ENCODE measurements at places on chromosomes 4 and X.

DNA sequence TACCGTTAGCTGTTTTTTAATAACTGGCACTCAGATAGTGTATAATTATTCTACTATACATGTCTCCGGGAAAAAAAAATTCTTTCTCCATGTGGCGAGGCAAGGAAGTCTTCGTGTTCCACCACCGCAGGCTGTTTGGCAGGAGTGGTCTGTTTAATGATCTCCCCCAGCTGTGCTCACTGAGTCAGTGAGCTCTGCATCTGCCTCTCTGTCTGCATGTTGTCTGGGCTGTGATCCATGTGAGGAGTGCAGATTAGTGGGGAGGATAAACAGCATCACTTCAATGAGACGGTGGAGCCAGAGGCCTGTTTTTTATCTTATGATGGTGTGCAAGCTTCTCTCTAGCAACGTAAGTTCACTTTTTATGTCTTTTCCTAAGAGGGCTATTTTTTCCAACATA, 69.8 kb downstream of the RPS3A start:
- no peak for DNase-seq

DNA sequence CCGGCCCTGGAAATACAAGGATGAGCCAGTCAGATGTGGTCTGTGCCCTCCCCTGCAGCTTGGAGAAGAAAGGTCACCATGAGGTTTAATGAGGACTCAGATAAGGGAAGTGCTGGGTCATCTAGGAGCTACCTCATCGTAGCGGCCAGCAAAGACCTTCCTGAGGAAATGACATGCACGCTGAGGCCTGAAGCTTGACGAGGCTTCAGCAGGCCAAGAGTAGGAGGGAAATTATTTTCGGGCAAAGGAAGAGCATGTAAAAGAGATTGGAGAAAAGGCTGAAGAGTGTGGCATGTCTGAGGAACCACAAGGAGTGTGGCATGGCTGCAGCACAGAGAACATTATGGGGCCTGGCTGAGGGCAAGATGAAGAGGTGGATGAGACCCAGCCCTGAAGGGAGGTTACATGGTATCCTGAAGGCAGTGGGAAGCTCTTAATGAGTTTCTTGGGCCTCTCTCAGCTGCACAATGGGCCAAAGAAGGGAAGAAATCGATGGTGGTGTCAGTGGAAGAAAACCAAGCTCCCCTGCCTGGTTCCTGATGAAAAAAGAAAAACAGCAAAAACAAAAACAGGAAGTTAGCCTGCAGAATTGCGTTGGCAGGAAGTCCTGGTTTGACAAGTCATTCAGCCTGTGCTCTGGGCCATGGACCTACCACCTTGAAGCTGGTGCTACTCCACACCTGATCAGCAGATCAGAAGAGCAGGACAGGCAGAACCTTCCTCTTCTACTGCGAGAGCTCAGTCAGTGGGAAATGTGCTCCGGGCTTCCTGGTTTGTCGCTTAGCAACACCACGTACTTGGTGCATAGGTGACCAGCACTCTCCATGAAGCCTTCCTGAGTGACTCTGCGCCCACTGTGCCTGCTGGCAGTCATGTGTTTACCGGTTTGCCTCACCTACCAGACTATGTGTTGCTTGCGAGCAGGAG, 134.5 kb upstream of the KLF3 start:
- DNase-seq = peak; percentile 66

DNA sequence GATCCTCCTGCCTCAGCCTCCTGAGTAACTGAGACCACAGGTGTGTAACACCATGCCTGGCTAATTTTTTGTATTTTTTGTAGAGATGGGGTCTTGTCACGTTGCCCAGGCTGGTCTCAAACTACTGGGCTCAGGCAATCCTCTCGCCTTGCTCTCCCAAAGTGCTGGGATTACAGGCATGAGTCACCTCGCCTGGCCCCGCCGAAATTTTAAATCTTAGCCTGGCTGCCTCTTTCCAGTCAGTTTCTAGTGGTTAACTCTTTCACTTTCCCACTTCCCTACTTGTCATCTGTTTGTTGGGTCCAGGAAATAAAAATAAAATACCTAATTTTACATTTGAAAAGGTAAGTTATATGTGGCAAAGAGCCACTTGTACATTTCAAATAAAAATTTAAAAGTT, 62.4 kb downstream of the TMEM165 start:
- no peak for DNase-seq

GRCh38 chr4:90215286-90215685, 88.1 kb downstream of the CCSER1 start:
- DNase-seq = no peak

DNA sequence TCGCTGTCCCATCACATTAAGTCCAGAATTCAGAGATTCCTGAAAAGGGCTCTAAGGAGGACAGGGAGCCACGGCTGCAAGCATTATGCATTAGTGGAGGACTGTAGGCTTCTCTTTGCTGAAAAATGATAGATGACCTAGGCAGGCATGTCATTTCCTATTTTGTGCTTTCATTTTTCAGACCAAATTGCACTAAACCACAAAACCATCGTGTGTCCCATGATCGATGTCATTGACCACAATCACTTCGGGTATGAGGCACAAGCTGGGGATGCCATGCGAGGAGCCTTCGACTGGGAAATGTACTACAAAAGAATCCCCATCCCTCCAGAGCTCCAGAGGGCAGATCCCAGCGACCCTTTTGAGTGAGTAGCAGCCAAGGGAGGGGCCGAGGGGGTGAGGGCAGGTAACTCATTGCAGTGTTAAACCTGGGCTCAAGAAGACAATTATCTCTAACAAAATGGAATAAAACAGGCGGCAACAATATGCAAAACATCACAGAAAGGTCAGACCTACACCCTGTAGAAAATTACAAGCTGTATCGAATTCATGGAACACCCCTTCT, 355.2 kb upstream of the GALNT7 start:
- DNase-seq = no peak

- DNase-seq = no peak
Observed at GRCh38 chr4:15906020-15906443, 32.5 kb downstream of the FGFBP1 start.

GRCh38 chrX:132217203-132218073, 1.8 kb downstream of the RAP2C start:
- peak; percentile 83 for DNase-seq

Data from activated CD8-positive, alpha-beta memory T cell treated with anti-CD3 and anti-CD28 coated beads for 24 hours (primary cell).